ENCODE measurements at places on chromosomes 1 and 21.

- no peak for DNase-seq
- peaks cover 7% of the 10 kb centered on the region for H3K27me3 ChIP-seq
- no peaks in the 10 kb centered on the region for H3K4me1 ChIP-seq
- H3K4me3 ChIP-seq: no peak overlapping the region
- no peaks in the 10 kb centered on the region for H3K36me3 ChIP-seq
- H3K27ac ChIP-seq: no peak overlapping the region
Observed at GRCh38 chr21:33008333-33009051, 17.2 kb upstream of the OLIG2 start.

GRCh38 chr1:205856433-205856832 lies 6.5 kb upstream of the PM20D1 start:
- no peak for DNase-seq
- no peaks in the 10 kb centered on the region for H3K4me1 ChIP-seq
- no peak overlapping the region for H3K27ac ChIP-seq
- no peak overlapping the region for H3K4me3 ChIP-seq
- H3K27me3 ChIP-seq: no peaks in the 10 kb centered on the region
- H3K36me3 ChIP-seq: no peaks in the 10 kb centered on the region

GRCh38 chr1:226093621-226094020 lies 31.1 kb downstream of the H3-3A start:
- no peaks in the 10 kb centered on the region for H3K36me3 ChIP-seq
- no peaks in the 10 kb centered on the region for H3K4me1 ChIP-seq
- H3K27ac ChIP-seq: no peak overlapping the region
- no peaks in the 10 kb centered on the region for H3K27me3 ChIP-seq

- H3K27me3 ChIP-seq: no peaks in the 10 kb centered on the region
- H3K4me1 ChIP-seq: no peaks in the 10 kb centered on the region
- no peak overlapping the region for H3K27ac ChIP-seq
- no peak overlapping the region for H3K4me3 ChIP-seq
- no peak for DNase-seq
Observed at GRCh38 chr1:199861020-199861795, 166.3 kb upstream of the NR5A2 start.
